Naive thymus-derived CD8-positive, alpha-beta T cell (primary cell): ENCODE measurements at places on chromosomes 16 and 17.

GRCh38 chr17:6623941-6624340 lies 16.6 kb downstream of the KIAA0753 start:
- no peak for DNase-seq

GRCh38 chr16:24423312-24423711 lies 116.1 kb upstream of the RBBP6 start:
- DNase-seq, result no peak

DNA sequence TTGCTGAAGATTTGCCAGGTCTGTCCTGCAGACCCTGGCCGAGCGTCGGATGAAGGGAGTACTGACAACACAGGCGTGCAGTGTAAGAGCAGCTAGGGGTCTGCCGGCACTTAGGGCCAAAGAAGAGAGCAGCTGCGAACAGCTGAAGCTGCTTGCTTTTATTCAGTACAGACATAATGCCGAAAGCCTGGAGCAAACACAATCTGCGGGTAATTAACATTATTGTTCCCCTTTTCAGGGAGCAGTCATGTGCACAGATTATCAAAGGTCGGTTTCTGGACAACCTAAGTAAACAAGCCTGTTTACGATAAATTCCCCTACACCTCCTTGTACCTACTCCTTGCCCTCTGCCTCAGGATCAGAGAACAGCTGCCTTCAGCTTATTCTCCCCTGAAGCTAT lies 12.0 kb upstream of the KRT23 start:
- no peak for DNase-seq

- no peak for DNase-seq
These were observed 20.9 kb upstream of the PYY start for GRCh38 chr17:43974382-43975266.

DNA sequence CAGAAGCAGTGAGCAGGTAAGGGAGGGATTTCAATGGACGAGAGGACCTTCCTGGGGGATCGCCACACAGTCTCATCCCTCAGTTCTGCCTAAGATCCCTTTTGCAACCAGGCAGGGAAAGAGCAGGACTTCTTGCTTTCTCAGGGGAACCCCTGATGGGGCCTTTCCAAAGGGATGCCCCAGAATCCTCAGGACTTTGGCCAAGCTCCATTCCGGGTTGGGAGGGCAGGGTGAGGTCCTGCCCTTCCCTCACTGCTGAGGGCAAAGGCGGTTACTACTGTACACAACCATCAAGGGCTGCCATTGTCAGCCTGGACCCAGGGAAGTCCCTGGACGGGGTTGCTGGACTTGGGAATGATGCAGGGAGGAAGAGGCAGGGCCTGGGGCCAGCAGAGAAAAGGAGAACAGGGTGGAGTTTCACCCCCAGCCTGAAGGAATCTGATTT lies 9.7 kb downstream of the PRR29 start:
- DNase-seq, result no peak

DNA sequence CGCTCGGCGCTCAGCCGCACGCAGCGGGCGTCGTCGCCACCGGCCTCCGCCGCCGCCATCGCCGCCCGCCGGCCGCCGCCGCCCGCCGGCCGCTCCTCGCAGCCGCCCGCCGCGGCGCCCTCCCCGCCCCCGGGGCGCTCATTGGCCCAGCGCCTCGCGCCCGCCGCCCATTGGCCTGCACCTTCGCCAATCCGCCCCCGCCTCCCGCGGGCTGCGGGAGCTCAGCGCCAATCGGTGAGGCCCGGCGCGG lies at the start of gene PGP:
Gene PGP (minus strand): TSS at position 122 of the 250 bp plus-strand sequence. CDS start 63 bp downstream, at position 59.
- no peak for DNase-seq

- no peak for DNase-seq
These were observed 4.2 kb downstream of the CYTH1 start for GRCh38 chr17:78777881-78778280.

DNA sequence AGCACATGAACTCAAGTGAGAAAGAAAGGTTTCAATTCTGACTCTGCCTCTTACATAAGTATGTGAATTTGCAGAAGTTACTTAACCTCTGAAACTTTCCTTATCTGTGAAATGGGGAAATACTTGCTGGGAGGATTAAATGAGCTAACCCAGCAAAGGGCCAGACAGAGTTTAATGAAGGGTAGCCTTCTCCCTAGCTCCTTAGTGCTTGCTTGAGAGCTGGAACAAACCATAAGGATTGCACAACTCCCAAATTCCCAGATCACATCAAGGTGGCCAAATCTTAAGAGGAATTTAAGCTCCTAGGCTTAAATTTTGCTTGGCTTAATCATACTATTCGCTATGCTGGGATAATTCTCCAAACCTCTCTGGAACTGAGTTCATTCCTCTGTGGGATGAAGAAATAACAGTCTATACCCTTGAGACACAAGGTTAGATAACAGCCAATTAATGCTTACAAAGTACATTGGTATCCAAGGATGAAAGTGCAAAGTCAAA lies 11.8 kb upstream of the WSB1 start:
- no peak for DNase-seq

DNA sequence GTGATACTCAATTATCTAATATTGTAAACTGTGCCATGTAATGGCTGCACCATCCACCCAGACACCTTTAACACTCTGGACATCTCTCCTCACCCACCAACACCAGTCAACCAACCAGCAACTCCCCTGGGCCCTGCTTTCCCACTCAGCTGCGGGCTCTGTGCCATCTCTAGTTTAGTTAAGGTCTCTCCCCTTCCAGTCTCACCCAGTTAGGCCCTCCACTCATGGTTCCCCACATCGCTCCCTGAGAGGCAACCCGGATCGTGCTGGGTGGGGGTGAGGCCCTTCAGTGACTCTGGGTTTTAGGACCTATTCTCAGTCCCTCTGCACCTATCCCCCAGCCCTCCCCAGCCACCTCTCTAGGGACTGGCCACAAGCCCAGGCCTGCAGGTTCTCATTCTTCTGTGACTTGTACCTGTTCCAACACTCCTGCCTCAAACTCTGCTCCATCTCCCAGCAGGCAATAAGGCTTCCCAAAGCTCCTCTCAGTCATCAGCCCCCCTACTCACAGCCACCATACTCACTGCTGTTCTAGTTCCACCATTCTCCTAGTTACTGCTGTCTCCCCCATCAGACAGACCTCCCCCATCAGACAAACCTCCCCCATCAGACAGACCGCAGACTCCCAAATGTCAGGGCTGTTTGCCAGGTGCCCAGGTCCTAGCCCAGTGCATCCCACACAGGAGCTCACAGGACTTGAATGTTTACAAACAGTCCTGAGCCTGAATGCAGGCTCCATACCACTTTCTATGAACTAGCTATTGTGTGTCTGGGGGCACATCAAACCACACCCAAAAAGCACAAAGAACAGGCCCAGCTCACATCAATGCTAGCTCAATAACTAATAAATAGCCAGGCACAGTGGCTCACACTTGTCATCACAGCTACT lies 2.6 kb downstream of the TK2 start:
- no peak for DNase-seq

GRCh38 chr16:13999895-14000425 lies 71.2 kb upstream of the MRTFB start:
- DNase-seq, result no peak

DNA sequence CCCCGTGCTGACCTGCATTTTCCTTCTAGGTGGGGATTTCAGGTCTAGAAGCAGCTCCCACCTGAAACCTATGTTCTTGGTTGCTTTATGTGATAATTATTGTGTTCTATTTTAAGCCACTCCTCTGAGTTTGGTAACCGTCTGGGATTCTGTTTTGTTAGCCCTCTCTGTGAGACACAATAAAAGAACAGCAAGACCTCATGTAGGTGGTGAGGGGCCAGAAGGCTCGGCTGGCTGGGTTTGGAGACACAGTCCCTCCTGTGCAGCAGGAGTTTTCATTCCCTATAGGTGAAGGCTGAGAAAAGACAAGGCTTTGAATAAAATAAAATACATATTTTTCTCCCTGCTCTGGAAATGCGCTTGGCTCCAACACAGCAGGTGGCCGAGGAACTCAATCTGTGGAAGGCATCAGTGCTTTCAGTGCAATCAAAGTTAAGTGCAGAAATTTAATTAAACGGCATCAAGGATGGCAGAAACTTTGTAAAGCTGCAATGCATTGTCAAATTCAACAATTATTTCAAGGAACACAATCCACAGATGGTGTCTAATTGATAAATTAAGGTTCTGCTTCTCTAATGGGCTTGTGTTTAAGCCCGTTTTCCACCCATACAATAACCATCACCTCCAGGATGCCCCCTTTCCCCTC lies 107.8 kb downstream of the MSI2 start:
- no peak for DNase-seq

DNA sequence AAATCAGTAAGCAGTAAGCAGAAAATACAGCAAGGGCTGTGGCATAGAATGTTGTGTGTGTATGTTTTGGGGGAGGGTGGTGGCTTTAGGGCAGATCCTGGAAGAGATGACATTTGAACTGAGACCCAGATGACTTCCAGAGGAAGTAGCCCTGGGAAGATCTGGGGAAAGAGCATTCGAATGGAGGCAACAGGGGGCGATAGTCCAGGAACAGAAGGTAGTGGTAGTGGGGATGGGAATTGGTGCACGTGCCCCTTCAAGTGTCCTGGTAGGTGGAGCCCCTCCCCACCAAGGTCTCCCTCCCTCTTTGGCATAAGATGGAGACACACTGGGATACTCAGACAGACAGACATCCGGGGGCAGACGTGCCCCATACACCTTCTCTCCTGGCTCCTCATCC lies 14.1 kb downstream of the ARHGEF15 start:
- no peak for DNase-seq

- DNase-seq, result no peak
These were observed 253.6 kb downstream of the HAPSTR1 start for GRCh38 chr16:9345046-9345445.

DNA sequence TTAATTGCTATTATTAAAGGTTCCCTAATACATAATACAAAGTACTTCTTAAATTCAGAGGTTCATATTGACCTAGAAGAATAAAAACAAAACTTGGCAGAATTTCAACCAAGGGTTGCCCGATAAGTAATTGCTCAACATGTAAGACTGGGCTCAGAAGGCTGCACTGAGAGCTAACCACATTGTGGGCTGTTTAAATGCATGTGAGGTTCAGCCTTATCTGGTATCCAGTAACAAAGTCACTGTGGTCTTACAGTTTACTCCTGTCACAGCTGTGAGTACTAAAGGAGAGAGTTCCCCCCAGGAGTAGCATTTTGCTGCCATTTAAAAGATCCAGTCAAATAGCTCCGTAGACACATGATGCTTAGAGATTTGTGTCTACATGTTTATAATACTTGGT lies 1.6 kb upstream of the DHRS11 start:
- DNase-seq, result no peak

DNA sequence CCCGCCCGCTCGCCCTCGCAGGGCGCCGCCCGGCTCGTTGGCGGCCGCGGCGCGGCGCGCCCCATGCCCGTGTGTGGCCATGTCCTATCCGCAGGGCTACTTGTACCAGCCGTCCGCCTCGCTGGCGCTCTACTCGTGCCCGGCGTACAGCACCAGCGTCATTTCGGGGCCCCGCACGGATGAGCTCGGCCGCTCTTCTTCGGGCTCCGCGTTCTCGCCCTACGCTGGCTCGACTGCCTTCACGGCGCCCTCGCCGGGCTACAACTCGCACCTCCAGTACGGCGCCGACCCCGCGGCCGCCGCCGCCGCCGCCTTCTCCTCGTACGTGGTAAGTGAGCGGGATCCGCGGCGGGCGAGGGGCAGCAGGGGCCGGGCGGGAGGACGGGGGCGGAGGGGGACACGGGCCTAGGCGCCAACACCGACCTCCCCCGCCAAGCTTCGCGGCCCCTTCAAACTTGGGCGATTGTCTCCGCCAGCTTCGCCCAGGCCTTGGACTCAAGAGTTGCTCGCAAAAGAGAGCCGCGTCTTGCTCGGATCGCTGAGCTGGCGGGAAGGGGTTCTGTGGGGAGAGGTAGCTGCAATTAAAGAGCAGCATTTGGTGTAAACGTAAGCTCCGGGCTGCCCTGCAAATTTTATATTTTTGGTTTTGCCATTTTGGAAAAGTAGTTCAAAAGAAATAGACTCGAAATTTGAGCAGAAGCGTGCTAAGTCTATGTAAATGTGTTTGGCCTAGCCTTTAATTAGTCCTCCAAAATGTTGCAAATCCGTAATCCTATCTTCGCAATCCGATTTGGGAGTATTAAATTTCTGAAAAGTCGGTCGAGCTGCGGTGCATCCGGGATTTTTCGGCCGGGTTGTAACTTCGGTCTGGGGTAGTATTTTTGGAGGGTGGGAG lies 702 bp downstream of the IRX5 start:
- DNase-seq, result no peak

DNA sequence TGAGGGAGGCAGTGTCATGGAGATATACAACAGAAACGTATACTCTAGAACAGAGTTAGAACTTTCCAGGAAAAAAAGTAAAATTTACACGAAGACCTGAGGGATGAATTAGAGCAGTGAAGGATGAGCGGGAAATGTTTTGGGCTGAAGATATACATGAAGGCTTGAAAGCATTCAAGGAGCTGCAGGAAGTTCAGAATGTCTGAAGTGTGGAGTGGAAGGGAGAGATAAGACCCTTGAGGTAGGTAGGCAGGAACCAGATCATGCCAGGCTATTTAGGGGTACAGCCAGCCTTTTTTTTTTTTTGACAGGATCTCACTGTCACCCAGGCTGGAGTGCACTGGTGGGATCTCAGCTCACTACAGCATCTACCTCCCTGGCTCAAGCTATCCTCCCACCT lies 3.2 kb upstream of the NLK start:
- DNase-seq, result no peak

- no peak for DNase-seq
These were observed 31.9 kb downstream of the CMC2 start for GRCh38 chr16:80974649-80975376.

- no peak for DNase-seq
These were observed 180.2 kb downstream of the MSI2 start for GRCh38 chr17:57436565-57436964.

DNA sequence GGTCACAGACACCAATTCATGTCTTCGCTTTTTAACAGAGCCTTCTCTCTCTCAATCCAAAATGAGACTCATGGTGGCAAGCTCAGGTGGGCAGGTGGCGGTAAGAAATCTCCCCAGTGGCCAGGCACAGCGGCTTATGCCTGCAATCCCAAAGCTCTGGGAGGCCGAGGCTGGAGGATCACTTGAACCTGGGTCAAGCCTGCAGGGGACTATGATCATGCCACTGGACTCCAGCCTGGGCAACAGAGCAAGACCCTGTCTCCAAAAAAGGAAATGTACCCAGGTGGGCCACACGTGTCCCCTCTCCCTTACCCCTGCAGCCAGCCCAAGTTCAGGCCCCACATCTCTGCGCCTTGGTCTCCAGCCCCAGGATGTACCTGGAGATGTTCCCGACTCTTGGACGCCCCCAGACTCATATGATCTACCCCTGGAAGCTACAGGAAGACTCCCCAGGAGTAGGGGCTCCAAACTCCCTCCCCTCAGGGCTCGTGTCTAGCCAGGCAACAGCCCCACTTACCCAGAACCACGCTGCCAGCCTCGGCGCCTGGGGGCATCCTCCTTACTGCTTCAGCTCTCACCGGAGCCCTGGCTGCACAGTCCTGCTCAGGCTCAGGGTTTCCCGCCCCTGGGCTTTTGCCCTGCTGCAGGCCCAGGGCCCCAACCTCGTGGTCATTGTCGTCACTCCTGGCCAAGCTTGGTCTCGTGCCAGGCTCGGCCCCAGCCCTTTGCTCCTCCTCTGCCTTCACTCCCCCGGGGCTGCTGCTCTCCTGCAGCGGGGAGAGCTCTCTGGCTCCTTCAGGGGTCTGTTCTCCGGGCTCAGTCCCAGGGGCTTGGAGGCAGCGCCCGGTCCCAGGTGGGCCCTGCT lies 16.2 kb downstream of the MYLK3 start:
- DNase-seq, result no peak

GRCh38 chr16:66044556-66044955 lies 321.9 kb upstream of the CDH5 start:
- DNase-seq, result no peak
